CD4-positive, alpha-beta T cell treated with Interleukin-4 for 4 hours (primary cell): ENCODE measurements at places on chromosomes 16 and 17.

DNA sequence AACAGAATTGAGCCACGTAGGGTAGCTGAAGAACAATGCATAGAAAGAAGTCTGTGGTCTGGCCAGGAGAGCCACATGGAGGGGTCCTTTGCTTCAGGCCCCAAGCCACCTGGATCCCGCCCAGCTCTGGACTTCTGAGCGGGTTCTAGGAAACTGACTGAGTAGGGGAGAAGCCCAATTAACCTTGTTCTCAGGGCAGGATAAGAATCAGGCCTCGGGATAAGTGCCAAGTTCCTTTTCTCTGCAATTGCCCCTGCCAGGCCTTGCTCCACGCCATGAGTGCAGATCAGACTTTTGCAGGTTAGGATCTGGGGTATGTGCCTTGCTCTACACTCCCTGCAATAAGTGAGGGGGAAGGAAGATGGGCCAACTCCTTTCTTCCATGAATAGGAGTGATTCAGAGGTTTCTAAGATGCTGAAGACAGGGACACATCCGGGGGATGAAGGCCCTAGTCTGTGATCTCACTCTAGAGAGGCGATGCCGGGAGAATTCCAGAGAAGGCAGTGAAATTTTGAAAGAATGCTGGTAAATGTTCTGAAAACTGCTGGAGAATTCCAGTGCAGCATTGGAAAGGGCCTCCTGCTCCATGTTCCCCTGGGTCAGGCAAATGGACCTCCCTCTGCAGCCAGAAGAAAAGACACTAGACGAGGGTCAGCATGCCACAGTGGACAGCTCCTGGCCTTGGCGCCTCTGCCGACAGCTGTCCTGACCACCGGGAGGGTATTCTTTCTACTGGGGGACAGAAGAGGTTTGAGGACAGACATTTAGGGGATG lies 5.8 kb downstream of the NEUROD2 start:
- no peak for DNase-seq

DNA sequence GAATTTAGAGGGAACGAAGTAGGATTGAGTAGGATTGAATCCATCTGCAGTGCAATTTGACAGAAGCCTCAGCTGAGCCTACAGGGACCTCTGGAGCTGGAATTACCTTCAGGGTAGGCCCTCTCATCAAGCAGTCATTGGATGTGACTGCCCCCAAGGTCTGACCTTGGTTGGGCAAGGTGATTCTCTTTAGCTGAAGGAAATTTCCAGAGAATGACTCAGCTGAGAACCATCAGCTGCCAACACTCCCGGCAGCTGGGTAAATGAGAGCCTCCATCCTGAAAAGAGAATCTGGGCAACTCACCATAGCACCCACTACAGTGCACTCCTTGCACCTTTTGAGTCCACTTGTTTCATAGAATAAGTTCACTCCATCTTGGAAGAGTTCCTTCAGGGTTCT lies 113.5 kb upstream of the MED13 start:
- no peak for DNase-seq

DNA sequence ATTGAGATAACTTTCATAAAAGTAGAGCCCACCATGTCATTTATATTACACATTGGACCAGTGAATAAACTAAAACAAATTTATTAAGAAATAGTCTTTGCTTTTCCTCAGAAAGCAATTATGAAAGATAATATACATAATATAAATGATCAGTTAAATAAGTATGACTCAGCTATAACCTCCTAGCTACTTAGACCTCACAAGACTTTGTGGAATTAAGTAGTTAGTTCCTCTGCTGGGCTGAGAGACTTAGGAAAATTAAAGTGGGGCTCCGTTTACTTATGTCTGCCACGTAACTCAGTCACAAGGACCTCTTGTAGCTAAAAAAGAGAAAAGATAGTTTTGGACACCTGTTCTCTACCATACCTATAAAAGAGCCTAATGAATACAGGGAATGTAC lies 76.9 kb downstream of the MRTFB start:
- DNase-seq = no peak

DNA sequence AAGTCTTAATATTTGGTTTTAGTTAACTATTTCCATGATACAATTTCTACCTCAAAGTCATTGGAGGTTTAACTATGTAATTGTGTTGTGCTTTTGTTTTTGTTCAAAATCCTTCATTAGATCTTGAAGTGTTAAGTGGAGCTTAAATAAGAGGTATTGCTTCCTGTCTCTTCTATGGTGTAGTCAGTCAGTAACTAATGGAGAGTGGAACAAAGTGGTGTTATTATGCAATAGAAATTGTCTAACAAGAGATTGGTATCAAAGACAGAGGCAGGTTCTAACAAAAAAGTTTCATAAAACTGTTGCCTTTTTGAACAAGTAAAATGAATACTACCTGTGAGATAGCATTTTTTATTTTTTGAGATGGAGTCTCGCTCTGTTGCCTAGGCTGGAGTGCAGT lies 45.2 kb downstream of the GRB7 start:
- no peak for DNase-seq

DNA sequence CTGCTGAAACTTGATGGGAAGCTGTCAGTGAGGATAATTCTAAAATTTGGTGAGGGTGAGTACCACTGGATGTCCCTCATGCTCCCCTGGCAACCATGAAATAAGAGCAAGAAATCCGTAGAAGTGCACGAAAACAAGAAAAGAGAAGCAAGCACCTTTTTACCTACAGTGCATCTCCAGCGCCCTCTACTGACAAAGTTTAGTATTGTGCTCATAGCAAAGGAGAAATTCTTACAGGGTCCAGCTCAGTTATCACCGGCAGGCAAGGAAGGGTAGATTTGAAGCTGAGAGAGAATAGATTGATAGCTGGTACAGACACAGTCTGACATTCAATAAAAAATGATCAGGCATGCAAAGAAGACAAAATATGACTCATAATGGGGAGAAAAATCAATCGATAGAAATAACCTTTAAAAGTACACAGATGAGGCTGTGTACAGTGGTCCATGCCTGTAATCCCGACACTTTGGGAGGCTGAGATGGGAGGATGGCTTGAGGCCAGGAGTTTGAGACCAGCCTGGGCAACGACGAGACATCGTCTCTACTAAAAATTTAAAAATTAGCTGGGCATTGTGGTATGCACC lies 28.3 kb upstream of the TEX2 start:
- DNase-seq = no peak

GRCh38 chr16:49469930-49470451 lies 96.4 kb downstream of the C16orf78 start:
- no peak for DNase-seq

DNA sequence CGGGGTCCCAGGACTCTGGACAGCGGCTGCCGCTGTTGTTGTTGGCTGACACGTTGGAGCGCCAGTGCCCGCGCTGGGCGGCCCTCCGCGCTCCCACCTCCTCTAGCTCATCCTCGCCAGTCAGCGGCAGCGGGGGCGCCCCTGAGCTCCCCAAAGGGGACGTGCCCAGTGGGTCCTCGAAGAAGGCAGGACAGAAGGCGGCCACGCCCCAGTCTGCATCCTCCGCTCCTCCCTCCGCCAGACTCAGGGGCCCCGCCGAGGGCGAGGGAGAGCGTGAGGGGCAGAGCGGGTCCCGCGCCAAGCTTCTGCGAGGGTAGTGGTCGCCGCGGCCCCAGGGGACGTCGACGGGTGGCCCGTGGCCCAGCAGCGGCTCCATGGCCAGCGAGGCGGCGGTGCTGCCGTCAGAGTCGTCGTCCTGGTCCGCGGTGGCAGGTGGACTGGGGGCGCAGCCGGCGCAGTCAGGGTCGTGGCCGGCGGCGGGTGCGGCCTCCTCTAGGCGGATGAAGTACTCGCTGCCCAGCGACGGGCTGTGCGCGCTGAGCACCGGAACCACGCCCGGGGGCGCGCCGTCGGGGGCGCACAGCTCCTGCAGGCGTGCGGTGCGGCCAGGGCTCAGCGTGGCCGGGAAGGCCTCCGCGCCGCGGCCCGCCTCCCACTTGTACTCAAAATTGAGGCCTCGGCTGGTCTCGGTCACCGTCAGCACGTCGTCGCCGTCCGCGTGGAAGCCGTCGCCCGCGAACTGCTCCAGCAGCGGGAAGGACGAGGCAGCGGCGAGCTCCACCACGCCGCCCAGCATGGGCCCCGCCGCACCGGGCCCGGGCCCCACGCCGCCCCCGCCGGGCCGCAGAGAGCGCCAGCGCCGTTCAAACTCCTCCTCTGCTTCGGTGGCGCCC lies 43.2 kb upstream of the PVALEF start:
- DNase-seq = no peak

- no peak for DNase-seq
Observed at GRCh38 chr17:58279016-58279711, 1.6 kb downstream of the MPO start.

GRCh38 chr17:42553161-42553818 lies 567 bp downstream of the HSD17B1 start:
- DNase-seq = no peak

- DNase-seq = no peak
Observed at GRCh38 chr16:14310519-14310991, 239.4 kb downstream of the MRTFB start.

DNA sequence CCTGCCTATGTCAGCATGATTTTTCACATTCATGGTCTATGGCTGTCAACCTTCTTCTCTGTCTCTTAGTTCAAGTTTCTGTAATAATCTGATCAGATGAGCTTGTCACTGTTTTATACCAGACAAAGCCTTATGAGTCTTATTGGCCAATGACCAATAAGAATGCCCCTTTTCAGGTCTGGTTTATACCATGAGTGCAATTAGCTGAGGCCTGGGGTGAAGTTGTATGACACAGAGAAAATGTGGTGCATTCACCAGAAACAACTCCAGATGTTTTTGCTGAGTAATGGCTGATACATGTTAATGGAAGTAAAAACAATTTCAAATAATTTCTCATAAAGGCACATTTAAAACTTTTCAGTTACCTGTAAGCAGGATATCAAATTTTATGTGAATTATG lies 218.6 kb upstream of the CDH8 start:
- DNase-seq = no peak
